ENCODE measurements at places on chromosomes 1 and 21.

- DNase-seq, result no peak
These were observed 58.2 kb upstream of the KIAA1614 start for GRCh38 chr1:180854456-180854855.

DNA sequence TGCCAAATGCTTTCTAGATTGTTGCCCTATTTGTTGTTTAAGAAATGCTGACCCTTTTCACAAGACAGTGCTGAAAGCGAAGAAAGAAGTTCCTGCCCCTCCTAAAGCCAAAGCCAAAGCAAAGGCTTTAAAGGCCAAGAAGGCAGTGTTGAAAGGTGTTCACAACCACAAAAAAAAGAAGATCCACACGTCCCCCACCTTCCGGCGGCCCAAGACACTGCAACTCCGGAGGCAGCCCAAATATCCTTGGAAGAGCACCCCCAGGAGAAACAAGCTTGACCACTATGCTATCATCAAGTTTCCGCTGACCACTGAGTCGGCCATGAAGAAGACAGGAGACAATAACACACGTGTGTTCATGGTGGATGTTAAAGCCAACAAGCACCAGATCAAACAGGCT, 55.7 kb downstream of the PSMG1 start:
- no peak for DNase-seq

- DNase-seq, result no peak
These were observed 311.6 kb downstream of the NPHP4 start for GRCh38 chr1:5680600-5680999.

DNA sequence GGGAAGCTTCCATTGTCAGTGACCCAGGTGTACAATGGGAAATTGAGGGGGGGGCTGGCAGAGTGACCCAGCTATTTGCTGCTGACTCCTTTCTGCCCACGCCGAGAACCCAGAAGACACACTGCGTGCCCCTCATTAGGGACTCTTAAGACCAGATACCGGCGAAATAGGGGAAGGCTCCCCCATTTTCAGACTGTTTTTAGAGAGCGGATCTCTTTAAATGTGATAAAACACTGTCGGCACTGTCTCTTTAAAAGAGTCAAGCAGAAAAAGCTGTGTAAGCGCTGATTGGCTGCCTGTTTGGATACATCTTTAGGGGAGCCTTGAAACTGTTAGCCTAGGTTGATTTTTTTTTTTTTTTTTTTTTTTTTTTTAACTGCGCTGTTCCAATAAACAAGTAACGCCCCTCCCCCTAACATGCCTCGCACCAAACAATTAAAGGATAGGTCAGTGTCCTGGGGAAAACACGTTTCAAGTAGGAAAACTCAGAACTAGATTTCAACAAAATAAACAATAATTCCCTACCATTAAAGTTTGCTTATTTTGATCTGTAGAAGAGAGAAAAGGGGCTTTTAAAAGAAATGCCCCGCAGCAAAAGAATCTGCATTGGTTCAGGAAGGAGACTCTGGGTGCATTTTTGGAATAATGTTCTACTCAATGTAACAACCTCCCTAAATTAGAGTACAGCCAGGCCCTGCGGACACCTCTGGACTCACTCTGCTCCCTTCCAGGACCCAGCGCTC, 1.4 kb upstream of the SSBP3 start:
- peak; percentile 21 for DNase-seq

DNA sequence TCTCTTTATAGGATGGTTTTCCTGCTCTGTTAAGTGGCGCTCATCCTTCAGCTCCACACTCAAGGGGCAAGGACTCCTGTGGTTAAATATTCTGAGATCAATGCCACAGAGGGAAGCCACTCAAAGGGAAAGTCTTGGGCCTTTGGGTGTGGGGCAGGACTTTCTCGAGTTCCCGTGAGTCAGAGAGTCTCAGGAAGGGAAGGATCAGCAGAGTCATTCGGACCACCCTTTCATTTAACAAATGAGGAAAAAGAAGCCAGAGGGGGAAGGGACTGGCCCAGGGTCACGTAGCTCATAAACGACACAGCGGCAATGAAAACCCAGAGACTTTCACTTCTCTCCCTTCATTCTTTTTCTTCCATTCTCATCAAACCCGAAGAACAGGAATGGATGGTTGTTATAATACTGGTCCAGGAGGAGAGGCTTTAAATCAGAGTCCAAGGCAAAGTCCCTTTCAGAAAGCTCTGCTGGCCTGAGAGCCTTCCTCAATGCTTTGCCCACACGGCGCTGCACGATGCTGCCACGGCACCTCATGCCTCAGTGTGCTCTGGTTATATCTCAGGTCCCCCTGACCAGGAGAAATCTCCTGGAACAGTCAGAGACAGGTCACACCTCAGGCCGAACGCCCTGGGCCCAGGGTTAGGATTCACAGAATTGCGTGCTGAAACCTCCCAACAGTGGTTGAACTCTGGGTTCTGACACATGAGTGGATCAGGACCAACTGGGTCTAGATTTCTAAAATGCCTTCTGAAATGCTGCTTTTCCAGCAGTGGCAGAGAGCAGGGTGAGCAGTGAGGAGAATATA, 65.3 kb downstream of the TENT5C start:
- DNase-seq, result no peak

DNA sequence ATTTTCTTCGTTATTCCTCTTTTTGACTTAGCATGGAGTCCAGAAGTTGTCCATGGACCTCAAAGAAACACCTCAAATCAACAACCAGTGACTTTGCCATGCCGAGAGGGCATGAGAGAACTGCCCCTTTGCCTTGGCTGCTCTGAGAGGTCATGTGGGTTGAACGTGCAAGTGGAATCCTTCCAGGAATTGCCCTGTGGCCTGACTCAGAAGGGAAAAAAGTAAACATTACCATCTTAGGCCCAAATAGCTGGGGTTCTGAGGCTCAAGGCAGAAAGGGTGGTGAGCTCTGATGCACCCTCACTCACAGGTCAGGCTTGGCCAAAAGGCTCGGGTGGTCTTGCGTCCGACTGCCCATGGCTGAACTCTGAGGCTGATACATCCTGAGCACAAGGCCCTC, 15.1 kb downstream of the STUM start:
- no peak for DNase-seq

- DNase-seq, result no peak
These were observed 823 bp downstream of the ENAH start for GRCh38 chr1:225651872-225652728.

DNA sequence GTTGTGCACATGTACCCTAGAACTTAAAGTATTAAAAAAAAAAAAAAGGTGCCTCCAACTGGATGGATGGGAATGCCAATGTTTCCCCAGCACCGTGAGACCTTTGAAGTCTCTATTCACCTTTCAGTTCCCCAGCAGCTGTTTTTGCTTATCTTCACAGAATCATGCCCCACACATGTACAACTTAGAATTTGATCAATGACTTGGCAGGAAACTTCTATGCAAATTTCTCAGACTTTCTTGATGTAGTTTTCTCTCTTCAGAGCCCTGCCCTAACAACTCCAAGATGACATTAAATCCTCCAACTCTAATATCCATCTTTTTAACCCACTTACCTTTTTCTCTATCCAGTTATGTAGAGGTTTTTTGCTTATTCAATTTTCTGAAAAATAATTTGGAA, 144.3 kb downstream of the PLPPR5 start:
- no peak for DNase-seq

DNA sequence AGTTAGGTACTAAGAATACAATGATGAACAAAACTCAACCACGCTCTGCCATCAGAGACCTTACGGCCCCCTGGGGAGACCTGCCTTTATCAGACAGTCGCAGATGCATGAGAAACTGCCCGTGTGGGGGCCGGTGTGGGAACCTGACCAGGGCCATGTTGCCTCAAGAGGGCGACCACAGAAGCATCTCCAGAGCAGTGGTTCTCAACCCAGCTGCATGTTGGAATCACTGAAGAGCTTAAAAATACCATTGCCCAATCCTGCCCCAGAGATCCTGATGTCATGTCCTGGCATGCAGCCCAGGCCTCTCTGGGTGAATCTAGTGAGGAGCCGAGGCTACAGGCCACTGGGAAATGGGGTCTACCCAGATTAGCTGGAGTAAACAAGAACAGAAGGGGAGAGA, 108.7 kb downstream of the PRDM2 start:
- DNase-seq, result no peak

DNA sequence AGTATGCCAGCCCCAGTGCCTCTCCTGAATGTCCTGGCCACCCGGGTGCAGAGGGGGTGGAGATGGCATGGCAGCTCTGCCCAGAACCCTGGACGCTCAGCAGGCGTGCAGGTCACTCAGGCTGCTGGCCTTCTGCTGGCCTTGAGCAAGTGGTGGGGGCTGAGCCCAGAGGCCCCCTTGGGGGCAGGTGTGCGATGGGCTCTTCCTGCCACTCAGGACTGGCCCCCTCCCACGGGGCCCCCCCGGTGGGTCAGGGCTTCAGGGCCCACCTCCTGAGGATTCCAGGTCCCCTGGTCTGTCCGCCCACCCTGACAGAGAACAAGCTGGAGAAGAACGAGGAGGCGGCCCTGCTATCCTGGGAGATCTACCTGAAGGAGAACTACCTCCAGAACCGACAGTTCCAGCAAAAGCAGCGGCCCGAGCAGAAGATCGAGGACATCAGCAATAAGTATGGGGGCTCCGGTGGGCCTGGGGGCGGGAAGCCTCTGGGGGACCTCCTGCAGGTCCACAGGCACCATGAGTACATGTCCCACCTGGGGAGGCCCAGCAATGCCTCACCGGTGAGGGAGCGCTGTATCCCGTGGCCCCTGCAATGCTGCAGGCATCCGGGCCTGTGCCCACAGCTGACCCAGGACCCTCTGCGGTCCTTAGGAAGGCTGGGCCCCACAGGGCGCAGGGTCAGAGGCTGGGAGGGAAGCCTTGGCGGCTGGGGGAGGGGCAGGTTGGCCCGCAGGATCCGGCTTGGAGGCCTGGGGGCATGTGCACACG, 37.0 kb upstream of the LRRC3 start:
- no peak for DNase-seq

GRCh38 chr1:214028649-214029406, 41.1 kb downstream of the PROX1 start:
- DNase-seq, result no peak

- no peak for DNase-seq
These were observed 64.0 kb downstream of the SAMSN1 start for GRCh38 chr21:14482165-14482564.

DNA sequence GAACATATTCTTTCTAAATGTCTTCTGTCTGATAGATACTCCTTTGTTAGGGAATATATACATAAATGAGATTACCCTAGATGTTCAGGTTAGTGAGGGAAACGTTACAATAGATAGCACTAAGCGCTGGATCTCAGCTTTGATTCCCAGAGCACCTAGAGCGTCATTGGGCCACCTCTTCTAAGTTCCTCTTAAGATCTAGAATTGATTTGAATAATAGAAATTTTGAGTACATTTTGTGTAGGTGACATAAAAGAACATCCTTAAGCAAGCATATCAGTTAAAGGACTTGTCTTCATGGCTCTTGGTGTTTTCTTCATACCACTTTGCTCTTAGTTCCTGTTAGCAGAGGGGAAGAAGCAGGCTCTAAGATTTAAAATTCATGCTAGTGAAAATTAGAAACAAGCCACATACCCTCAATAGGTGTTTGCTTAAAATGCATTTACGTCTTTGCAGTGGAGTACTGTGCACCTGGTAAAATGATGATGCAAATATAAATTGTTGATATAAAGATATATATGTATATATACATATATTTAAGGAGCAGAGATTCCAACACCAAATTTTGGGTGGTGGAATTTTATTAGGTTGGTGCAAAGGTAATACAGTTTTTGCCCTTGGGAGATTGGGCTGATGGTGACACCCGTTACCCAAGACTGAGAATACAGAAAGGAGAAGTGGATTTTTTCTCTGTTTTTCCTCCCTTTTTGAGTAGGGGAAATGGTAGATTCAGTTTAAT, 47.1 kb downstream of the DYRK1A start:
- DNase-seq, result no peak

- no peak for DNase-seq
These were observed 220.0 kb downstream of the FGGY start for GRCh38 chr1:59516881-59517280.

DNA sequence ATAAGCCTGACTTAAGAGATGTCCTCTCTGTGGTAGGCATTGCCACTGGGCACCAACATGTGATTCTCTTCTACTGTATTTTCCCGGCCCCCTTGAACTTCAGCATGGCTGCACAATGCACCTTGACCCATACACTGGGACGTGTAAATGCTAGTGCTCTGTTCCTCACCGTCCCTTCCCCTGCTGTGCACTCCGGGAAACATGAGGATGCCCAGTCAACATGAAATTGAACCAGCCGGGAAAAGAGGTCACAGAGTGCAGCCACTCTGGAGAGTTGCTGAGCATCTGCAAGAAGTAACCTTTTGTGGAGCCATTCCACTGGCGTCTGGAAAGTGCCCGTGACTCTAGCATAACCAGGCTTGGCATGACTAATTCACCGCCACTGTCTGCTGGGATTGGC, 646.7 kb downstream of the NPHP4 start:
- no peak for DNase-seq

DNA sequence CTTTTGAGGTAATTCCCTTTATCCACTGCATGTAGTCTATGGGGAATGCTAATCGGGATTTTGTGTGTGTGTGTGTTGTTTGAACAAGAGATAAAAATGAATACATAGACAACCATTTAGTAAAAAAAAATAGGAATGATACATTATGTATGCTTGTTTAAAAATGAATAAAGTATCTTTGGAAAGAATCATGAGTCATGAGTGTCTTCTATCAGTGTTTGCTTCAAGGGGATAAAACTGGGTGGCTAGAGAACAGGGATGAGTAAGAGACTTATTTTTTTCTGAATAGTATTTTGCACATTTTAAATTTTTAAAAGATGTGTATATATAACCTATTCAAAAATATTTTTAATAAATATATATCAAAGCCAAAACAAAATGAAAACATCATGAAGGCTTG, 839.4 kb upstream of the ADGRL4 start:
- no peak for DNase-seq

- no peak for DNase-seq
These were observed 47.5 kb downstream of the ROR1 start for GRCh38 chr1:63821091-63822005.

DNA sequence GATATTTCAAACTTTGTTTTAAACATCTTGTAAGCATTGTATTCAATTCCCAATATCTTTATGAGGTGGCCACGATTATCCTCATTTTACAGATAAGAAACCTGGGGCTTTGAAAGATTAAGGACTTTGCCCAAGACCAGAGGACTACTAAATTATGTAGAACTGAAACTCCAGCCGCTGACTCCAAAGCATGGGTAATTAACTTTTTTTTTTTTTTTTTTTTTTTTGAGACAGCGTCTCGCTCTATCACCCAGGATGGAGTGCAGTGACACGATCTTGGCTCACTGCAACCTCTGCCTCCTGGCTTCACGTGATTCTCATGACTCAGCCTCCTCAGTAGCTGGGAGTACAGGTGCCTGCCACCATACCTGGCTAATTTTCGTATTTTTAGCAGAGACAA, 68.7 kb downstream of the ALG14 start:
- DNase-seq, result no peak
